ENCODE measurements at places on chromosomes 6 and 20.

DNA sequence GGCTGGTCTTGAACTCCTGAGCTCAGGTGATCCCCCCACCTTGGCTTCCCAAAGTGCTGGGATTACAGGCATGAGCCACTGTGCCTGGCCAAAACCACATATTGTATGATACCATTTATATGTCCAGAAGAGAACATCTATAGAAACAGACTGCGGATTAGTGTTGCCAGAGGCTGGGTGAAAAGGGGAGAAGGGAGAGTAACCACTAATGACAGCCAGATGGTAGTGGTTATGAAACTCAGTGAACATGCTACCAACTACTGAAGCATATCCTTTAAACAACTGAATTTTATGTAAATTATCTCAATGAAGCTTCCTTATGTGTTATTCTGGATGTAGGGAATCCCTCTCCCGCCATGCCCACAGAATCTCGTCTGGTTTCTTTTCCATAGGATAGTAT, 15.7 kb downstream of the SLC23A2 start:
- DNase-seq, result no peak

- no peak for DNase-seq
These were observed 58.1 kb downstream of the AKAP12 start for GRCh38 chr6:151297886-151298285.

- DNase-seq, result no peak
These were observed 53.4 kb downstream of the TRAF3IP2 start for GRCh38 chr6:111552241-111552744.

GRCh38 chr6:43181942-43182860, at the start of gene CUL9:
CUL9 (plus strand) TSS chr6:43182196; CDS start chr6:43184311, 2,115 bp downstream.
- DNase-seq, result peak; percentile 84

DNA sequence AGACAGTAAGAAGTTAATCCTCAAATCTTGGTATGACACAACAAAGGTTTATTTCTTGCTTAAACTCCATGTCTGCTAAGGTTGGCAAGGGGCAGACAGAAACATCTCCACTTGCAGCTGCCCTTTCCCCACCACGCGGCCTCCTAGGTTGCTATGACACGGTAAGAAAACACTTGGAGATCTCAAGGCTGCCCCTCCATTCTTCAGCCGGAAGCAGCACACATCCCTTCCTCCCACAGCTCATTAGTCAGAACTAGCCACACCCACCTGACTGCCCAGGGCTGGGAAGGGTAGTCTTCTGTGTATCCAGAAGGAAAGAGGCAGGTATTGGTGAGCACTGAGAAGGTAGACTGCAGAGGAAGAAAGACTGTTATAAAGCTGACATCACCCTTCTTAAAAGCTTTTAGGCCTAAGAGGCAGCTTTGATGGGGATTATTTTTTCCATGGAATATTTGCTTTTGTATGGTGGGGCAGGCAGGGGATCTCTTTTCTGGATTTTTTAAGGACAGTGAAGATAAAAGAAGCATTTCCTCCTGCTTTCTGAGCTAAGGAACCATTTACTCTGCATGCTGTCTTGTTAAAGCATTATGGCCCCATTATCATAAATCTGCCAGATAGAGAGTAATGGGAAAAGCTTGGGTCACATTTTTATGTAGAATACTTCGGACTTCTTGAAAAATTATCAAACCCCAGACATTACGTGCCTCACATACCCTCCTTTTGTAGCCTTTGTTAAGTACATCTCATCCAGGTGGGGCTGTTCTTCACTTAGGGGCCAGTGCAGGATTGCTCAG, 41.6 kb downstream of the MRAP2 start:
- DNase-seq, result no peak

- no peak for DNase-seq
These were observed 63.2 kb downstream of the SEL1L2 start for GRCh38 chr20:13927171-13927570.

GRCh38 chr6:143288923-143289322, 161.6 kb downstream of the ADAT2 start:
- DNase-seq, result no peak

GRCh38 chr6:167933847-167934246, 63.6 kb upstream of the KIF25 start:
- no peak for DNase-seq

Measured in erythroblast (primary cell).